ENCODE measurements at places on chromosomes 6 and 20.

GRCh38 chr6:109356237-109356636 is 26.0 kb downstream of the CD164 start:
- DNase-seq: no peak

DNA sequence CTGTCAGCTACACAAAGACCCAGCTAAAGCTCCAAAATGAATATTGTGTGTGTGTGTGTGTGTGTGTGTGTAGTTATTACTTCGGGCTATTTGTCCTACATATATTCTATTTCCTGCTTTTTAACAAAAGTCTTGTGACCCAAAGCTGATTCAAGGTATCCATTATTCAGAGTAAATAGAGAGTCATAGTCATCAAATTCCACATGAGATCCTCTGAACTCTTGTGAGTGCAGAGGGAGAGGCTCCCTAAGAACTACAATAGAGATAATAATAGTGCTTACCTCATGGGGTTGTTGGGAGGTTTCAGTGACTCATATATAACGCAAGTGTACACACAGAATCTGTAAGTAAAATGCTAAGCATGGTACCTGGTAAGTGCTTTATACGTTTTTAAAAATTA is 95.6 kb upstream of the SHLD1 start:
- no peak for DNase-seq

DNA sequence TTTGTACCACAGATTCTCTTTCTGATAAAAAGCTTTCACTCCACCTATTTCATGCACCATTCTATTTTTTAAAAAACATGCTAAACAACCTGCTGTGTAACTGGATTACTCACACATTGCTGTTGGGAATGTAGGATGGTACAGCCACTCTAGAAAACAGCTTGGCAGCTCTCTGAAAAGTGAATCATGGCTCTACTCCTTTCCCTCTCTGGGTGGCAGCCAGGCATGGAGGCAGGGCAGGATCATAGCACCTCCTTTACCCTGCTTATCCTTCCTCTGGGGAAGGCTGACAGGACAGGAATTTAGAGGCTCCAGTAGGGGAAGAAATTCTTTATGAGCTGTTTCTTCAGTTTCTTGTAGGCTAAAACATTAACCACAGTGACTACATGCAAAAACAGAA is 6.7 kb upstream of the VNN2 start:
- no peak for DNase-seq

GRCh38 chr6:10230531-10230930 is 184.3 kb downstream of the TFAP2A start:
- DNase-seq: no peak

DNA sequence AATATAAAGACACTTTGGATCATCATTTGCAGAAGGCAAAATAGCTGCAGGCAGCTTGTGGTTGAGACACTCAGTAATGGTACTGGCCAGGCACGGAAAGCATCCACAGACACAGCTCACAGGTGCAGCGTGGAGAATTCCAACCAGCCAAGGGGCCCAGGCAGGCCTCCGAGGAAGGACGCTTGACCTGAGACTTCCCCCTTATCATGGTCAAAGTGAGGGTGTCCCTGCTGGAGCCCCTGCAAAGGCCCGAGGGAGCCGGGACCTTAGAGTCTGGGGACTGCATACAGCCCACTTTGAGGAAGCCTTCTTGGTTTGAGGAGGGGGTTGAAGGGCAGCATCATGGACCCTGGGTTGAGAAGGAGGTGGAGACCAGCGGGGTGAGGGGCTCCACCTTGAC is 15.1 kb upstream of the MYT1 start:
- peak; percentile 79 for DNase-seq

All from chondrocyte (in vitro differentiated cells).